ENCODE measurements at places on chromosomes 7 and 10.

GRCh38 chr7:75795831-75796285, 17.7 kb downstream of the CCL24 start:
- no peak for DNase-seq

GRCh38 chr7:102222445-102222844, 64.2 kb upstream of the SH2B2 start:
- DNase-seq = no peak

DNA sequence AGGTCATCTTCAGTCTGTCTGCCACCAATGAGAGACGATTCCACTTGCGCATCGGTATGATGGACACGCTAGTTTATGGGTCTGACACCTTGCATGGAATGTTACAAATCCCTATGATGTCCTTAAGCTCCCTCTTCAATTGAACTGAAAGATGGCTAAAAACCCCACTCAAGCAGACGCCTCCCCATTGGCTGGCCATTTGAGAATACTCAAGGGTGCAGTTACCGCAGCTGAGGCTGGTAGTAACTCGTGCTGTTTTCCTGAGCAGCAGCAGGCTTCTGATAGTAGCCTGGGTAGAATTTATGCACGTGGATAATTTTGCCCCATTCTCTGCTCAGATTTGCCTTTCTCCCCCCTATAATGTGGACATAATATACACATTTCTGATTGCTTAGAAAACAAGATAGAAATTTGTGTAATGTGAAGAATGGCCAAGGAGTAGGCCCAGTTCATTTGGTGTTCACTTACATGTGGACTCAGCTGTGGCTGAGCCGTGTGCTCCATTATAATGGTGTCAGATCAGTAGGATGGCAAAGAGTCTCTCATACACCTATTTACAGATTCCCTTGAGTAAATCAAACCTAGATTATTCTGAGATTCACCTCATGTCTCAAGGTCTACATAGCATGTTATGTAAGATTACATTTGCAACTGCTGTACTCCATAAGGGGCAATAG, 142.8 kb downstream of the HIBADH start:
- DNase-seq = no peak

- DNase-seq = no peak
These were observed 7.3 kb downstream of the TBRG4 start for GRCh38 chr7:45103958-45104843.

- DNase-seq = no peak
These were observed 30.9 kb upstream of the KMT2E start for GRCh38 chr7:104983076-104983577.
